ENCODE measurements at places on chromosomes 1 and 21. TPM values are rescaled to one million over a fixed set of nuclear protein-coding genes. Genes with fewer than 3 reads are reported as not detected.

- peak; percentile 67 for DNase-seq
These were observed 12.5 kb downstream of the GPR137B start for GRCh38 chr1:236154671-236155398.

DNA sequence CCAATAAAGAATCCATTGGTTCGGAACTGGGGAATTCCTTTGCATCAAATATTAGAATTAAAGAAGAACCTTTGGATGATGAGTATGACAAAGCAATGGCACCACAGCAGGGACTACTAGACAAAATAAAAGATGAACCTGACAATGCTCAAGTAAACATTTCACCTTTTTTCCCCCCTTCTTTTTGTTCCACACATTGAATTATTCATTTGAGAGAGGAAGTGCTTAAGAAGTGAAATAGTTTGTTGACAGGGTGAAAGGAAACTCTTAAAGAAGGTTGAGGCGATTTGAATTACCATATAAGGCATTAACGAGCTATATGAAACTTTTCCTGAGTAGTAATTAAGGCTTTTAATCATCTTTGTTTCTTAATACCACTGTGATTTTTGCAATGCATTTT, 93.1 kb downstream of the ZMYM4 start:
- DNase-seq, result no peak

DNA sequence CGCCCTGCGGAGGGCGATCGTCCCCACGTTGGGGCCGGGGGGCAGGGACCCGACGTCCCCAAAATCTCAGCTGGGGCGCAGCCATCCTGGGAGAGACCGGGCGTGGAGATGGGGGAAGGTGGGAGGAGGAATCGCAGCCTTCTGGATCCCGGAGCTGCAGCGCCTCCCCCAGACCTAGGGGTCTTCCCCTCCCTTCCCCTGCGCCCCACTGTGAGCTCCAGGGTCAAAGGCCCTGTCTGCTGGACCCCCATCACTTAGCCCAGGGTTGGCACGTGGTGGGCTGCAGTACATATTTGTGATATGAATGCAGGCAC, 90.2 kb upstream of the VAMP3 start:
- no peak for DNase-seq

- DNase-seq, result no peak
These were observed 223.9 kb downstream of the CAMTA1 start for GRCh38 chr1:7008975-7009740.

- no peak for DNase-seq
These were observed at the start of gene PLEKHA6 for GRCh38 chr1:204359474-204360255. Gene PLEKHA6, minus strand, starts transcription at chr1:204359929. Its CDS starts 86,202 bp downstream, at chr1:204273727.

DNA sequence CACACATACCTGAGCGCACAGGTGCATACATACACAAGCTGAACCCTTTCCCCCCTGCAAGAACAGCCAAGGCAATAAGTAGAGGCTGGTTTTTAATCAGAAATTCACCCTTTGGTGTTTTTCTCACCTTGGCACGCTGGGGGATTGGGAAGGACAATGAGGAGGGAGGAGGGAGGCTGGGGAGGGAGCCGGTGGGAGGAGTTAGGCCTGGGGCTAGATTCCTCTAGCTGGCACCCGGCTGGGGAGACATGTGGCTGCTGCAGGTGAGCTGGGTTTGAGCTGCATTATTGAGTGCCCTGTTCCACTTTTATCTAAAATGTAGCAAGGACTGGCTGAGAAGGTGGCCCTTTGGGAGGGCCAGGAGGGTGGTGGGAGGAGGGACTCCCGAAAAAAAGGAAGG, 97.8 kb upstream of the CSF3R start:
- DNase-seq, result no peak

DNA sequence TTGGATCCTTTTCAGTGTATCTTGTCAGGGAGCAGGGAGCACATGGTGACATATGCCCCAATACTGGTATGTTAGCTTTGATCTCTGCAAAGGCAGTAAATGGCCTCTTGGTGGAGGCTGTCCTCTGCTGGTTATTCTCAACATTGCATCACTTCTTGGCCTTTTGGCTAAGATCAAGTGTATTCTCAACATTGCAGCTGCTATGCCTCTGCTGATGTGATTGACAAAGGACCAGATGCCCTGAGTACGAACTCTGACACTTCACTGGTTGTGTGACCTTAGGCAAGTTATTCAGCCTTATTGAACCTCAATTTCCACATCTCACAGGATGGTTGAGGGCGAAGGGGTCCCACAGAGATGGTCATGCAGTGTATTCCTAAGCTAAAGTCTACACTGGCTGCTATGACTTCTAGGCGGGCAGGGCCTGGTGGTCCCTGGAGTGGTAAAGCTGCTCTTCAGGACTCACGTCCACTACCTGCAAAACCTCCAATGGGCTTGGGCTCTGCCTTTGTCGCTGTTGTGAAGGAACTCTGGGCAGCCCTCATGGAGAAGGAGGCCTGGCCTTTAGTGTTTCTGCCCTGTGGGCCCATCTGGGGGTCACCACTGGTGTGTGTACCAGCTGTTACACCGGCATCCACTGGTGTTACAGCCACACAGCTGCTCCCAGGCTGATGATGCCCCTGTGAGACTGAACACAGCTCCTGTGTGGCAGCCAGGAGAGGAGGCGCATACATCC, 64.8 kb downstream of the DNTTIP2 start:
- DNase-seq, result no peak

GRCh38 chr1:153040950-153041631, at the start of gene SPRR2D:
Gene SPRR2D, minus strand, starts transcription at chr1:153041120. Its CDS starts 774 bp downstream, at chr1:153040346.
- DNase-seq, result no peak

HTR1D gene
- 3.7 TPM for total RNA-seq

DNA sequence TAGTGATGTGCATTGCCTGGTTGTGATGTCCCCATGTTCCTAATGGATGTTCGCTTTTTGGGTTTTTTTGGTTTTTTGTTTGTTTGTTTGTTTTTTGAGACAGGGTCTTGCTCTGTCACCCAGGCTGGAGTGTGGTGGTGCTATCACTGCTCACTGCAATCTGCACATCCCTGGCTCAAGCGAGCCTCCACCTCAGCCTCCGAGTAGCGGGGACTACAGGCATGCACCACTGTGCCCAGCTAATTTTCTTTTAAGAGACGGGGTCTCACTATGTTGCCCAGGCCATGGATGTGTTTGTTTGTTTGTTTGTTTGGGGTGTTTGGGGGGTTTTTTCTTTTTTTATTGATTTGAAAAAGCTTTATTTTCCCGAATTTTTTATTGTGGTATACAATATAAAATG, 2.1 kb downstream of the COL6A2 start:
- DNase-seq, result no peak

KMO gene
- not detected for total RNA-seq

DNA sequence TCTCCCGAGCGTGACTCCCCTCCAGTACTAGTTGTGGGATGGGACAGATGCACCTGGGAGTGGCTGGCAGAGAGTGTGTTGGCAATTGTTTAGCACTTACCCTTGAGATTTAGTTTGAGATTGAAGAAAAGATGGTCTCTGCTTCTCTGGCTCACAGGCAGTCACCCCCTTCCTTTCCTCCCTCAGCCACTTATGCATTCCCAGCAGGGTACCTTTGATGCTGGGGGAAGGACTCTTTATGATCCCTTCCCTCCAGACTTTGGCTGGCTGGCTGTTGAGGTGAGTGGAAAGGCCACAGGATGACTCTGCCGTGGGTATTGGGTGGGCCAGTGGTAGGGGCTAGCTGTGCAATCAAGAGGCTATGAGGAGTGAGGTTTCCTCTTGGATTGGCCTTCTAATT, 236.8 kb downstream of the CAMTA1 start:
- no peak for DNase-seq

DNA sequence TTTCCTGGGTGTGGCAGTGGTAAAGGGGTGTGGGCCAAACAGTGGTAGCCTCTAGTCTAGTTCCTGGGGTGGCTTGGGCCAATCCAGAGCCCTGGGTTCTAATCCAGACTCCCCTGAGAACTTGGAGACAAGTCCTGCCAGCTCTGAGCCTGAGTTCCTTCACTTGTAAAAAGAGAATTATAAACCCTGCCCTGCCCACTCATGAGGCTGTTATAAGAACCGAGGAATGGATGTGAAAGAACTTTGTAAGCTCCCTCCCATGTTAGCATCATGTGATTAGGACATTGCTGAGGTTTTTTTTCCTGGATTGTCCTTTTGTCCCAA, 131.0 kb downstream of the RRAGC start:
- no peak for DNase-seq

GRCh38 chr1:208634346-208635140, 390.4 kb upstream of the PLXNA2 start:
- DNase-seq, result no peak

- no peak for DNase-seq
These were observed 9.8 kb downstream of the FBXO42 start for GRCh38 chr1:16342331-16343062.

ZNF648 gene
- not detected for total RNA-seq

DNA sequence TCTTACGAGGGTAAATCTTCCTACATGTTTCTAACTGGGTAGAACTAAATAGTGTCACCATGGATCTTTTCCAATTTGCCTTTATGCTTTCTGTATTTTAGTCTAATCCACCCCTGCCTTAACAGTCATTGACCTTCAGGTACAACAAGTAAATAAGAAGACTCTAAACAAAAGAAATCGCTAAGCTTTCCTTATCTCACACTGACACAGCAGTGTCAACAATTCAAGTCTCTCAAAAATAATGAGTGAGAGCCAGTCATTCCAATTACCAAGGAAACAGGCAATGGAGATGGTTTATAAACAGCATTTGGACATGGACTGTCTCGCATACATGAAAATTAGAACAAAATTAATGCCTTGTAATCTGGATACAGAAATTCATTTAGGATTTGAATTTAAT, 365.8 kb downstream of the VAV3 start:
- DNase-seq, result no peak

GRCh38 chr21:26715878-26716506, 129.2 kb downstream of the ADAMTS1 start:
- no peak for DNase-seq

GRCh38 chr1:62237950-62238374, 43.3 kb downstream of the L1TD1 start:
- DNase-seq, result no peak

GJB4 gene
- not detected for total RNA-seq

- DNase-seq, result no peak
These were observed 46.4 kb upstream of the S1PR1 start for GRCh38 chr1:101190441-101190840.

CHD5 gene
- 0.23 TPM for total RNA-seq

- DNase-seq, result no peak
These were observed 128.9 kb downstream of the HIVEP3 start for GRCh38 chr1:41789661-41790330.

All from chondrocyte (in vitro differentiated cells).